ENCODE measurements at places on chromosomes 6 and 20.

- no peak for DNase-seq
These were observed 229.3 kb upstream of the ECI2 start for GRCh38 chr6:4364711-4365110.

- no peak for DNase-seq
These were observed 76.7 kb upstream of the CARMIL1 start for GRCh38 chr6:25202504-25202903.

GRCh38 chr20:12936020-12936419 is 72.8 kb upstream of the SPTLC3 start:
- no peak for DNase-seq

DNA sequence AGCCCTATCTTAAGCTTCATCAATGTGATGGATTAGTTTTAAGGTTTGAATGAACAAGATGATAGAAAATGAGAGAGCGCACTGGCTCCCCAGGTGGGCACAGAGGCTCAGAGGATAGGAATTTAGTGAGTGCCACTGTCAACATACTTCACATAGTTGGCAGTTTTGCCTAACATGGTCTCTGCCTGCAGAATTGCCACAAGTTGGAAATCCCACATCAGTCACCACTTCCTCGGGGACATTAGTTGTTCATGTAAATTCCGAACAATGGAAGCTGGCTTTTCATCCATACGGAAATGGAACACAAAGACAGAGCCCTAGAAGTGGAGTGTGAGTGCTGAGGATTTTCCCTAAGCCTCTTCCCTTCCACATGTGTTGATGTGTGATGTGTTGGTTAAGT is 123.9 kb upstream of the PHACTR1 start:
- DNase-seq = no peak

- no peak for DNase-seq
These were observed 1.5 kb downstream of the TFAP2B start for GRCh38 chr6:50819904-50820868.

DNA sequence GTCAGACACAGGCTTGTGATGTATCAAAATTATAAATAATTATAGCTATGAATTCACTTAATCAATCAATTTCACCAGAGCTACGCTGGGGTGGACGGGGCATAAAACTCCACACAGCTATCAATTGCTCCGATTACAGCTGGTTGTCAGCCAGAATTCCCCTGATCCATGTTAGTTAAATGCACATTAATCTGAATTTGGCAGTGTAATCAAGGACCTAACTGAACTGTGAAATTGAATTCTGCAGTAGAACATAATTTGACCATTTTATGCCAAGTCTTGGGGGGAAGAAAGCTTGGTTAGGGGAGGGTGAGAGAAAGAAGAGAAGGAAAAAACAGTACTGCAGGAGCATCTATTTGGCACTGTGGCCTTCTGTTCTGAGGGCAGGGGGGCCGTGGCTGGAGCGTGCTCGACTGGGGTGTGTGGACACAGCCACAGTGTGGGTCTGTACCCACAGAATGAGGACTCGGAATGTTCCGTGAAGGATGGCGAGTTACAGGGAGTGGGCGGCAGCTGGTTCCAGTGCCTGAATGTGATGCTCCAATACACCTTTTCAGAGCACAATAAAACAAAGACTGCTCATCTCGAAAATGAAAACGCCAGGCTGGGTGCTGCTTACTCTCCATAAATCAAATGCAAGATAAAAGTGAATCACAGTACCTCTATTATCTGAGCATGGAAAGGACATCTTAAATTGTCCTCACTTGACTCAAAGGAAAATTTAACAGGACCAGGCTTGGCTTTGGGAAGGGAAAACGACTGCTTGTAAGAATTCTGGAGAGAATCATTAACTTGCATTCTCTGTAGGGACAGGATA is 59.2 kb downstream of the LAMP5 start:
- no peak for DNase-seq

GRCh38 chr20:41497186-41497895 is 120.8 kb downstream of the CHD6 start:
- no peak for DNase-seq

DNA sequence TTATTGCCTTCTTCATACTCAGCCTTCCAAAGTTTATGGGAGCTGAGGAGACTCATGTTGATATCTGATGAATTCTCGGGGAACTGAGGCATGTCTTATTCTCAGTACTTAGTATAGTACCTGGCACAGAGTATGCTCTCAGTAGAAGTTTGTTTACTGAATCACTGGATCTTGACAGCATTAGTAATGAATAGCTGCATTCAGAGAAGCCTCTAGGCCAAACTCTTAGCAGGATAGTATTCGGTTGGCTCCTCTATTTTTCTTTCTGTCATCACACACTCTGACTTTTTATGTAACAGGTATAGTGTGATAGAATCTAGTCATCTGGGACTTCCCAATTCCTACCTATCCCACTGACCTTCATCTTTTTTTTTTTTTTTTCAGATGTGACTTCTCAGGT is 566.4 kb upstream of the MAN1A1 start:
- no peak for DNase-seq

- DNase-seq = no peak
These were observed 143.1 kb upstream of the INSM1 start for GRCh38 chr20:20224806-20225205.

DNA sequence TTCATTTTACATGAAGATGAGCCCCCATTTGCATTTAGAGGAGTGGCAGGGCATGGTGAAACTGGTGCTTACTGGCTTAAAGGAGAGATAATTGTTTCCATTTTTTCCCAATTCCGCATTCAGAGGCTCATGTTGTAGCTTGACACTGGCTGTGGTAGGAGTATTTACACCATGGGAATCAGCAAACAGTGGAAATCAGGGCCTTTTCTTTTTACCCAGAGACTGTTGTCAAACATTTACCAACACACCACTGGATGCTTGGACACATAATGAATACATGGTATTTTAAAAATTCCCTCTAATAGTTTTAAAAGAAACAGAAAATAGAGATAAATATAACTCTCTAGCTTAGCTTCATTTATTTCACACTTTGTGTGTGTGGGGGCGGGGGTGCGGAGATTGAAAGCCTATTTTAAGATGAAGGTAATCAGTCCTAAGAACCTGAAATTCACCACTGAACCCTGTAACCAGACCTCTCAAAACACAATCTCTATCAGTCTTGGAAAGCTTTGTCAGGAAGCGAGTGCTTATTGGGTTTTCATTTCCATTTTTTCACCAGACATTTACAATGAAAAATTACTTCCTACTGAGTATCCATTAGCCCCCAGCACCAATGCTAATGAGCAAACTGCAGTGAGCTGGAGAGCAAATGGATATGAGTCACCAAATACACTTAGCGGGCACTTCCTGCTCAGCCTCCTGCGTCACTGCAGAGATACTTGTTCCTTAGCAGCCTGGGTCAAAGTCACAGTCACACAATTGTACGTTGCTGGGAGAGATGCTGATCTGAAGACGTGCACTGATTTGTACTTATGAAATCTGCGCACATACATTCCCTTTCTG is 532.0 kb downstream of the BCKDHB start:
- no peak for DNase-seq

DNA sequence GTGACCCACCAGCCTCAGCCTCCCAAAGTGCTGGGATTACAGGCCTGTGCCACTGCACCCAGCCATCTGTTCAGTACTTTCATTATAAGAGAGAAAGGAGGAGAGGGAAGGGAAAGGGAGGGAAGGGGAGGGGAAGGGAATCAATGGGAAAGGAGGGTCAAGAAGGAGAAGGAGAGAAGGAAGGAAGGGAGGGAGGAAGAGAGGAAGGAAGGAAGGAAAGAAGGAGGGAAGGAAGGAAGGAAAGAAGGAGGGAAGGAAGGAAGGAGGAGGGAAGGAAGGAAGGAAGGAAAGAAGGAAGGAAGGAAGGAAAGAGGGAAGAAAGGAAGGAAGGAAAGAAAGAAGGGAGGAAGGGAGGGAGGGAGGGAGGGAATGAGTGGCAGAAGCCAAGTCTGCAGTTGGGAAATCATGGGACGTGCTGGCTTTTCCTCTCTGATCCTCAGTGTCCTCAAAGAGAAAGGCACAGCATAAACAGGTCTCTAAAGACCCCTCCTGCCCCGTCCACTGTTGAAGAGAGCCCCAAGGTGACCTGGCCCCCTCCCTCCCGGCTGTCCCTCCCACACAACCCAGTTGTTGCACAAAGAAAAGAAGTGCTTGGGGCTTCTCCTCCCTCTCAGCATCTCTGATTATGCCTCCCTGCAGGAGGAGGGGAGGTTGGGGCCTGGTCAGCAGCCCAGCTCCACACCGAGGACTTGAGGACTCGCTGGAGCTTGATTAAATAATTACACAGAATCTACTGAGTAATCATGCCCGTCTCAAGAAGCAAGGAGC is 69.1 kb upstream of the TOP1 start:
- DNase-seq = no peak

GRCh38 chr6:132795461-132795860 is 3.0 kb downstream of the SLC18B1 start:
- no peak for DNase-seq

GRCh38 chr6:97174471-97174870 is 108.5 kb downstream of the MMS22L start:
- no peak for DNase-seq

DNA sequence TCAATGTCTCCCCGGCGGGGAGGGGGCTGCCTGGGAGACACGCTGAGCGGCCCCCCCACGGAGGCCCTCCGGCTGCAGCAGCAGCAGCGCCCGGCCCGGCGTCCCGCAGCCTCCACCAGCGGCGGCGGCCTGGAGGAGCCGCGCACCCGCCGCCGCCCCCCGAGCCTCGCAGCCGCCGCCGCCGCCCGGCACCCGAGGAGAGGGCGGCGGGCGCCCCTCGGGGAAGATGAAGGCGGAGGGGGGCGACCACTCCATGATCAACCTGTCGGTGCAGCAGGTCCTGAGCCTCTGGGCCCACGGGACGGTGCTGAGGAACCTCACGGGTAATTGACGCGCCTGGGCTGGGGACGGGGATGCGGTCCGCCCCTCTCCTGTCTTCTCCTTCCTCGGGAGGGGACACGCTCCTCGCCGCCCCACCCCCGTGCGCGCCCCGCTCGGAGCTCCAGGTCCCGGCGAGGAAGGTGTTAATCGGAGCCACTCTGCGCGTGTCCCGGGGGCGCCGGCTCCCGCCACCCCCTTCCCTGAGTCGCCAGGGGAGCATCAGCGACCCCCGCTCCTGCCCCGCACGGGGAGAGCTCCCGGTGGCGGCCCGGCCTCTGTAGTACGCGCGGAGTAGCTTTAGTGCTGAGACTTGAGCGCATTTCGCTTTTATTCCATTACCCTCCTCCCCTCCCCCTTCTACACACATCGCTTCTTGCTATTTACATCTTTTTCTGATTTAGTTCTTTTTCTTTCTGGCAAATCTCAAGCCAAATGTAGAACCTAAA is 686 bp downstream of the TMEM170B start:
- peak; percentile 17 for DNase-seq

- no peak for DNase-seq
These were observed 13.7 kb upstream of the CST8 start for GRCh38 chr20:23477223-23477622.

DNA sequence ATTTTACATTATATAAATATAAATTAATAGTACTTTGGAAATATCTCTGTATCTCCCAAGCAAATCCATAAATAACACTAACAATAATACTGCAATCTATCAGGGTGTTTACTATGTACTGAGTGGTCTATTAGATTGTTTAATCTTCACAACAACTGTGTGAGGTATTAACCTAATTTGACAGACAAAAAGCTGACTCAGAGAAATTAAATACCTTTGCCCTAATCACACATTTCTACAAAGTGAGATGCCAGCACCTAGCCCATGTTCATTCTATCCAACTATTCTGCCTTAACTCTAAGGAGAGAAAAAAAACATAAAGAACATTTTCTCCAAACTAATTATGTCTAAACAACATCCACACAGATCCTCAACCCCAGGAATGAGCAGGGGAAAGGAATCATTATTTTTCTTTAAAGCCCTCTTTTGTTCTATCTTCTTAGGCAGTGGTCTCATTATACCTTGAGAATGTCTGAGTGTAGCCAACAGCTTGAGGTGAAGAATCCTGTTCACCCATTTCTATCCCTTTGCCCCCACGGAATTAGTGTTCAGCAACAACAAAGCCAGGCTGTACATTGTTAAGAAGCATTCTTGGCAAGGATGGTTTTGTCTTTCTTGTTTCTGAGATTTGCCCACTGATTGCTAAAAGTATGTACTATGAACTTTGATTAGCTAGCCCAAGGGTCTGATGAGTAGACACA is 42.7 kb downstream of the PRL start:
- no peak for DNase-seq

GRCh38 chr6:69086689-69087088 is 451.6 kb downstream of the ADGRB3 start:
- DNase-seq = no peak

GRCh38 chr6:159483259-159483658 is 209.8 kb downstream of the SOD2 start:
- DNase-seq = no peak

GRCh38 chr6:156174031-156174890 is 602.9 kb upstream of the ARID1B start:
- DNase-seq = peak; percentile 11

DNA sequence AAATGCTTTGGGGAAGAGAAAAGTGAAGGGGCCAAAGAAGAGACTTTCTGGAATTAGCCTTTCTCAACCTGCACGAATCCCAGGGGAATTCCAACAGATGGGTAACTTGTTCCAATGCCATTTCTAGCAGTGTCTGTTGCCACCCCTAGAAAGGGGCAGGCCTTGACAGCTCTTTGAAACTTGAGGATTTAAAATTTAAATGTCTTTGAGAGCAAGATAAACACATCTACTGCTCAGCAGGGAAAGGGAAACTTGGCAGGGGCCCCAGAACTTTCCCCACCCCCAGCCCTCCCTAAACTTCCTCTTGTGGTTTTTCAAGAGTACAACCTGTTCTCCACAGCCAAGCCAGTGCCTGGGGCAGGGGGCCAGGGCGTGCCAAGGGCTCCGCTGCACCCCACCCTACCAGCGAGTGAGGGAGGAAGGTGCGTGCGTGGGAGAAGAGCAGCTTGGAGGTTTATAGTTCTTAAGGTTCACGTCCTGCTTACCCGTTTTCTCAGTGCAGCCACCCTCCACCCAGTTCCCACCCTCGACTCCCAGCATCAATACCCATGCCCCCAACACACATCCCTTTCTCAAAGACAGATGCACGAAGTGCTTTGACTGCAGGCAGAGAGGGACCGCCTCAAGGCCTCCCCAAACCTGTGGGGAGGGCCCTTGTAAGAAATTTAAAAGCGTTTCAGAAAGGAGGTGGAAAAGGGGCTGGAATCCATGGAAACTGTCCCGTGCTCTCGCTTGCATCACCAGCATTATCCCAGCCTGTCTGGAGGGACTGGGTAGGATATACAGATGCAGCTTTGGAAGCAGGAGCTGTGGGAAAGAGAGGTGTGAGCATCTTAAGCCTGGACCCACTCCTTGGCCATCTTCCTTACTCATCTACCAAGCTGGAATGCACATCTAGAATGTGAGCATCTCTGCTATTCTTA is 4.5 kb upstream of the TAF8 start:
- peak; percentile 60 for DNase-seq

DNA sequence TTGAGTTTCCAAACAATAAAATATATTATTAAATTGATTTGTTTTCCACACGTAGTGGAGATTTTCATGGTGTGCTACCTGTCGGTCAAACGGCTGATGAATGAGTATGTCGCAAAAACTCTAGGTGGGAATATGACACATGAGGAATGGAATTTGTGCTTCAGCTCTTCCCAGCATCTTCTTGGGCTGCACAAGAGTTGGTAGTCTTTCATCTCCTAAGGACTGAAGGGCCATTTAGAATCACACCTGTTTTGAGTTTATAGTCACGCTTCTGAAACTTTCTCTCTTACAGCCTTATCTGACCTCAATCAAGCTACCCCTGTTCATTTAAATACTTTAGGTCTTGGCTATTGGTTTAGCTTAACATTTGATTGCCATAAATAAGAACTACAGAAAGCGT is 157.7 kb upstream of the AKAP12 start:
- no peak for DNase-seq
